ENCODE measurements at places on chromosomes 1 and 21.
A peak's percentile ranks its signal among the peaks of the same experiment; 100 is the strongest.

GRCh38 chr1:150151291-150152181, 1.8 kb downstream of the PLEKHO1 start:
- DNase-seq, result no peak

- DNase-seq, result no peak
Measured at GRCh38 chr1:152926091-152926490, 17.7 kb downstream of the IVL start.

- peak; percentile 73 for DNase-seq
Measured at GRCh38 chr1:27527890-27528817, 38.2 kb upstream of the WASF2 start.

GRCh38 chr21:39840373-39841097, 26.7 kb upstream of the PCP4 start:
- no peak for DNase-seq

DNA sequence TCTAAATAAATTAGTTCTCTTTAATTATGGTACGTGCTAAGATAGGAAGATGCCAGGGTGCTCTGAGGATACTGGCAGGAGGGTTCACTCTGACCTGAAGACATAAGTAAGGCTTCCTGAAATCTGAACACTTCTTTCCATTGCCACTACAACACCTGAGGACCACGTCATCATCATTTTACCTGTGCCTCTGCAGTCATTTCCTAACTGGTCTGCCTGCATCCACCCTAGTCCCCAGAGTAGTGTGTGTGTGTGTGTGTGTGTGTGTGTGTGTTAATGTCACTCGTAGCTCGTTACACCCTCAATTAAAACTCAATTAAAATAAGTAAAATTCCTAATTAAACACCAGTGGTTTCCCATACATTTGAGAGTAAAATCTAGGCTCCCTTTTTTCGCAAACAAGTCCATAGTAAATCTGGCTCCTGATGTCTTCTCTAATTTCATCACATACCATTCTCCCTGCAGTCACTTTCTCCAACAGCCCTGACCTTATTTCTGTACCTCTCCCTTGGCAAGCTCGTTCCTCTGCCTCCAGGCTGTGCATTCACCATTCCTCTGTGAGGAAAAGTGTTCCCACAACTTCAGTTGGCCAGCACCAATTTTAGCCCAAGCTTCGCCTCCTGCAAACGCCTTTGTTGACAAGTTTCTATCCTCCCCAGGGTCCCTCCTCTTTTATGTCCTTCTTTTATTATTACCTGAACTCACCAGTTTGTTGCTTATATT, 8.7 kb downstream of the IL12RB2 start:
- DNase-seq, result no peak

GRCh38 chr1:151156515-151156819, at the start of gene TNFAIP8L2:
TNFAIP8L2 (plus strand) TSS chr1:151156649; CDS start chr1:151158698, 2,049 bp downstream.
- no peak for DNase-seq

- DNase-seq, result no peak
Measured at GRCh38 chr1:67228791-67229190, 62.5 kb downstream of the IL23R start.
